ENCODE measurements at places on chromosomes 2 and 18. TPM values are rescaled to one million over a fixed set of nuclear protein-coding genes. Genes with fewer than 3 reads are reported as not detected.

Gene CENPA
- total RNA-seq: 8.4 TPM

Gene TSN
- total RNA-seq: 49.2 TPM

- no peaks in the 10 kb centered on the region for H3K36me3 ChIP-seq
- peak; percentile 36 for DNase-seq
- no peaks in the 10 kb centered on the region for H3K27me3 ChIP-seq
Observed at GRCh38 chr2:60992985-60993392, 24.5 kb upstream of the PEX13 start.

- no peaks in the 10 kb centered on the region for H3K36me3 ChIP-seq
- H3K27me3 ChIP-seq: no peaks in the 10 kb centered on the region
- no peak for DNase-seq
- H3K27ac ChIP-seq: no peak overlapping the region
- no peak overlapping the region for H3K4me3 ChIP-seq
- H3K4me1 ChIP-seq: no peaks in the 10 kb centered on the region
Observed at GRCh38 chr2:231386446-231386845, 9.1 kb upstream of the B3GNT7 start.

- no peak overlapping the region for H3K4me3 ChIP-seq
- peak overlapping the region; percentile 60 for H3K27ac ChIP-seq
- H3K4me1 ChIP-seq: no peaks in the 10 kb centered on the region
- no peak for DNase-seq
- H3K27me3 ChIP-seq: no peaks in the 10 kb centered on the region
Observed at GRCh38 chr2:172403881-172404468, 23.4 kb upstream of the ITGA6 start.
